Cortex of kidney (tissue), 1 donor: ENCODE measurements at places on chromosomes 12 and 14.

GRCh38 chr12:70549340-70550179, 87.7 kb downstream of the PTPRB start:
- no peak for DNase-seq

DNA sequence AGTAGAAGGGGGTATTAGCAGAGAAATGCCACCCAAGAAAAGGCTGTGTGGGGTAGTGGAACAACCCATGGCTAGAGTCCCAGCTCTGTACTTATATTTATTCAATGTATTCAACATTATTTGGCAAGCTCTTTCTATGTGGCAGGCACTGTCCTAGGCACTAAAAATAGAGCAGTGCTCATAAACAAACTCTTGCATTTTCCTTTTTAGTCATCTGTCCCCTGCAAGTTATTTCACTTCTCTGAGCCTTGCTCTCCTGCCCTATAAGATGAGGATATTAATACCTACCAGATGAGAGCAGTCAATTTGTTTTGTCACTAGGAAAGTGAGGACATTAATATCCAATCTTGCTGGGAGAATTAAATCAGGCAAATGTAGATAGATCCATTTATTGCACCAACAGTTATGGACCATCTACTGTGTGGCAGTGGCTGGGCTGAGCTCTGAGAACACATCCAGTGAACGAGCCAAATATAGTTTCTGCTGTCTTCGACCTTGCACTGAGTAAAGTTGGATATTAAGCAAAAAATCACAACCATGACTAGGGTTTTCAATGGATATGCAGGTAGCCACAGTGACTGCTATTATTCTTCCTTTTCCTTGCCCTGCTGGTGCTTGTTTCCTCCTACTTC, 314.3 kb upstream of the TBX3 start:
- DNase-seq = no peak

GRCh38 chr12:86148071-86148470, 108.1 kb downstream of the MGAT4C start:
- no peak for DNase-seq

- DNase-seq = no peak
These were observed 7.3 kb downstream of the VSX2 start for GRCh38 chr14:74246542-74246941.

GRCh38 chr14:92988786-92989755, 66.1 kb downstream of the CHGA start:
- no peak for DNase-seq
